GM23248 (cell line): ENCODE measurements at places on chromosomes 7 and 10.
A peak's percentile ranks its signal among the peaks of the same experiment; 100 is the strongest.

DNA sequence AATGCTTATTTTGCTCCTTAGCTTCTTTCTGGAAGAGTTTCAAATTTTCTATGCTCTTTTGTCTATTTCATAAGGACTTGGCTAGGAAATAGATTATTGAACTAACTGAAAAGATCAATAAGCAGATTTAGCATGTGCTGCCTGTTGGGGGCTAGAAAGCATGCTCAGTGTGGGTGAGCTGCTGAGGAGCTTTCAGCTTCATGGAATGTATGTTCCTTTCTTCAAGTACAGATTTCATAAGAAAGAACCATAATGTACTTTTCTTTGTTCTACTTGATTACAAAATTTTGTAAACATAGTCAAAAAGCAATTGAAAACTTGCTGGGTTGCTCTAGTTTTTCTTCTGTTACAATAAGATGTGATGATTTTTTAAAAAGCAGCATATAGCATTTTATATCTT is 73.8 kb downstream of the TAF3 start:
- no peak for DNase-seq

GRCh38 chr7:127587663-127588018 is 570 bp upstream of the ARF5 start:
- peak; percentile 51 for DNase-seq

DNA sequence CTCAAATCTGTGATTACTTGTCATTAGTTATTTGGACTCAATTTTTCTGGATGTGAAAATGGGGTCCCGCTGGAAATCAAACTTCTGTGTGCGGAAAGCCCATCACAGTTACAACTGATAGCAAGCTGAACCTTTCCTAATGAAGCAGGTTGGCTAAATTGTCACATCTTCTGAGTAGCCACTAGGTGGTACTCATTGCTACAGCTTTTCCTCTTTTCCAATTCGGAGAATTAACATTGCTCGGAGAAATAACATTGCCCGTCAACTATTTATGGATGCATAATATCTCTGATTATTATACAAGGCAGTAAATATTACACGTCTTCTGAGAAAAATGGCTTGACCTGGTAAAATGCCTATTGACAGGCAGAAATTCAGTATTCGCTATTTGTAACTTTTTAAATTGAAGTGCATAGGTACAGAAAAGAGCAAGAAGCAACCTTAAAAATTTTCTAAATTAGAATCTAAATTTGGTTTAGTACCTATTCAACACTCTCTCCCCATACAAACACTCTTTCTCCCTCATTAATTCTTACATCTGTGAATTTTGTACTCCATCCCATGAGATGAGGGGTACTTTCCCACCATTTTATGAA is 17.3 kb upstream of the BLOC1S2 start:
- DNase-seq: peak; percentile 70

GRCh38 chr7:153518201-153518984 is 533.8 kb upstream of the DPP6 start:
- no peak for DNase-seq

GRCh38 chr10:125783957-125784356 is 8.3 kb upstream of the MMP21 start:
- DNase-seq: no peak

DNA sequence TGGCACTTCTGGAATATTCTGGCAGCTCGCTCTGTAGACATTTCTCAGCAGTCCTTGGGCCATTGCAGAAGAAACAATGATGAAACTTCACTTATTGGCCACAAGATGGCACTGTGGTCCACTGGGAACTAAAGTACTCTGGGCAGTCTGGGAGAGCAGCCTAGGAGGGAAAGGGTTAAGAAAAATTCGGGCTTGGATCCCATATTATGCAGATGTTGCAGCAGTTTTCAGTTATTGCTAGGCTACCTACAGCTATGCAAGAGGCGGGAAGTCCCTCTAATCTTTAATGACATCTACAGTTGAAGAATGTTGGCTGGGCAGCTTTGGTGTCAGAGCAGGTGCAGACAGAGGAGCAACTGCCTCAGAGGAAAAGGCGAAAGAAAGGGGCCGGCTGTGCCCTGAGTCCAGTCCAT is 201.7 kb upstream of the PRSS58 start:
- DNase-seq: peak; percentile 73

DNA sequence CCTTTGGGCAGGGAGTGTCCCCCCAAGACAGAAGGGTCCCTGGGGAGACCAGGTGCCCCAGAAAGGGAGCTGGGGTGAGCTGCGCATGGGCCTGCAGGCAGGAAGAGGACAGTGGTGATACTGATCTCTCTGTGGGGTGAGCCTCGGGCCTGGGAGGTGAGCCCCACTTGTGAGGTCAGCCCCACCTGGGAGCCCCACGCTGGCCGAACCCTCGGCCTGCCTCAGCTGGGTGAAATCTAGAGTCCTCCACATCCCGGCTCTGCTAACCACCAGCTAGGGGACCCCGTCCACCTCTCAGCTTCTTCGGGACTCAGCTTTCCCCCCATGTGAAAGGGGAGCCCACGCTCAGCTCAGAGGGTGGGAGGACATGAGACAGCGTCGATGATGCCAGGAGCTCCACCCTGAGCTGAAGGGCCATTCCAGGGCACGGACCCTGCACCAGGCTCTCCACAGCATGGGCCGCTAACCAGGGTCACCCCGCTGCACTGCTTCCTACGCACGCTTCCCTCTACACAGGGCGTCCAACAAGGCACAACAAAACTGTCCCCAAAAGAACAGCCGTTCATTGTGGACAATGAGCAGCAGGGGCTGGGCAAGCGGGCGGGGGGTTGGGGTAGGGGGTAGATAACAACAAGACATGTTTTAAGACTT is 48.7 kb downstream of the CAMK2B start:
- DNase-seq: no peak

GRCh38 chr10:112039823-112040222 is 143.7 kb downstream of the GPAM start:
- no peak for DNase-seq

GRCh38 chr7:46072722-46073121 is 151.7 kb upstream of the IGFBP3 start:
- peak; percentile 22 for DNase-seq

DNA sequence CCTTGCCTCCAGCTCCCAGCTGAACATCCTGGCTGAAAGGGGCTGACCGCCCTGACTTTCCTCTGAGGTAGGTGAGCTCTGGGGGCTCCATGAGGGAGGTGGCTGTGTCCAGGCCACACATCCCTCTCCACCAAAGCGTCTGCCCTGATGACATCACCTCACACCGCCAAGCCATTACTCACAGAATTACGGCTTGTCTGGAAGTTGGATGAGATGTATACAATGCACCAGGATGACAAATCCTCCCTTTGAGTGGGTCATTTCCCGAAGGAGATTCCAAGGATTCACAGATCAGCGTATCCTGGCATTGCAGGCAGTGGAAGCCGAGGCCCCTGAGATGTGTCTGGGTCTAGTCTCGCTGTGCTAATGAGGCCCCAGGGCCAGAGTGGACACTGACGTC is 15.1 kb upstream of the RET start:
- peak; percentile 38 for DNase-seq

DNA sequence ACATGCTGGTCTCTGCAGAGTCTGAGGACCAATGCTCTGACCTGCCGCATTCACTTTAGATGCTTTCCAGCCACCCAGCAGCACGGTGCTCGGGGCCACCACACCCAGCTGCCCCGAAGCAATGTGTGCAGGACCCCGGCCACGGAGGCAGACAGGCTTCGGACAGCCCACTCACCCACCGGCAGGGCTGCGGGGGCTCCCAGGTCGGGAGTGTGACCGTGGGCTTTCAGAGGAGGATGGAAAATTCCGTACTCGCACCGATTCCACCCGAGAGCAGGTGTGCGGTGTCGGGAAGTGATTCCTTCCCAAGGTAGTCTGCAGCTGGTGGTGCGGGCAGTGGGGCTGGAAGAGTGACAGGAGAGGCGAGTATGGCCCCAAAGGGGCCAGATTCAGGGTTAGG is 190.9 kb downstream of the DNAJB6 start:
- DNase-seq: no peak

DNA sequence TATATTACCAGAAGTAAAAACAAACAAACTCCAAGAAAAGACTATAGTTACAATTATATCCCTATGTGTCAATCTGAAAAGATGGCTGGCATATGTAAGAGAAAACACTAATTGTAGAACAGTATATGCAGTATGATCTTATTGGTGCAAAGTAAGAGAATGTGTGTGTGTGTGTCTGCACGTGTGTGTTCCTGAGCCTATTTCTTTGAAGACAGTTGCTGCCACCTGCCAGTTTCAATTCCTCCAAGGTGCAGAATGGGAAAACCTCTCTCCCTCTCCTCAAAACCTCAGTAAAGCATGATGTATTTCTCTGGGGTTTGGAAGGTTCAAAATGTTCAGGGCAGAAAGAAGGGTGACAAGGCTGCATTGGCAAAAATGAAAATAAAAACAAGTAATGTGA is 8.8 kb upstream of the SFTPA1 start:
- DNase-seq: no peak

DNA sequence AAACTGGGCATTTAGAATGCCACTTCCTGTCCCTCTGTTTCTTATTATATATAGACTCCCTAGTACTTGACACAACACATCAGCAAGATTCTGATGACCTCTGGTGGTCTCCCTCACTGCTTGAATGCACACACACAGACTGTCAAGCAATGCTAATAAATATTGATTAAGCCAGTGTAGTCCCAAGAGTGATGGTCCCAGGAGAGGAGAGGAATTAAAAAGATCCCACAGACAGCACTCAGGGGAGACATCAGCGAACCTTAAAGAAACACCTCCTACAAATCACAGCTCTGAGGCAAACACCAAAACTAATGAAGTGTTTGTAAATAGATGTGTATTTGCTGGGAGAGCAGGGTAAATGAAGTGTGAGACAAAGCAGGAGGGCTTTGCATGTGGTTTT is 1291.2 kb downstream of the XPNPEP1 start:
- no peak for DNase-seq

DNA sequence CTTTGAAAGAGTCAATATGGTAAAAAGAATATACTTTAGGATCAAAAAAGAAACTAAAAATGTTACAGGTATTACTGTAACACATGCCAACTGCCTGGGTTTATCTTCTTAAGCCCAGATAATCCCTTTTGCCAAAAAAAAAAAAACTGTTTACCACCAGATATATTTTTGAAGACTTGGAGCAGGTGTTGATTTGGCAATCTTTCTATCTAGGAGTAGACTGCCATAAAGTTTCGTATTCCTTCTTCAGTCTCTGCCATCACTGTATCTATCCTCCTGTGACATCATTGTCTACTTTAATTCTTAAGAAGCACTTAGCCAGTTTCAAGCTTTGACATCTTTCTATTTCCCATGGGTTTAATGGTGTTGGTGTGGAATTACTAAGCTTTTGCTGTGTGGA is 161.0 kb downstream of the ST7 start:
- no peak for DNase-seq

- DNase-seq: peak; percentile 67
Observed at GRCh38 chr10:97024168-97025073, 161.3 kb downstream of the SLIT1 start.

DNA sequence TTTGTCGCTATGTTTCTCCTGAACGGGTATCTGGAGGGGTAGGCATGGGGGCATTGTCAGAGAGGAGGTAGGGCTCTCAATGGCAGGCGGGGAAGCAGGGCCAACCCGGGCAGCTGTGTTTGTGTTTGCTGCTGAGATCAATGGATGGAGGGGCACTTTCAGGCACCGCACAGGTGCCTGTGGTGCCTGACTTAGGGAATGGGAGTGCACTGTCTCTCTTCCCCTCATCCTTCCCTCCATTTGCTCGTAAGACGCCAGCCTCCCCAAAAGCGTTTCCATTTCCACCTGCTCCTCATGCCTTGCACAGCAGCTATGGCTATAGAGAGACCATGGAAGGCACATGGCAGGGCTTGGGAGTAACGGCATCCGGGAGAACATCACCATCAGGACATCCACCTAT is 615.9 kb upstream of the FOXK1 start:
- no peak for DNase-seq

- peak; percentile 17 for DNase-seq
Observed at GRCh38 chr7:22433710-22434460, 66.1 kb downstream of the STEAP1B start.

DNA sequence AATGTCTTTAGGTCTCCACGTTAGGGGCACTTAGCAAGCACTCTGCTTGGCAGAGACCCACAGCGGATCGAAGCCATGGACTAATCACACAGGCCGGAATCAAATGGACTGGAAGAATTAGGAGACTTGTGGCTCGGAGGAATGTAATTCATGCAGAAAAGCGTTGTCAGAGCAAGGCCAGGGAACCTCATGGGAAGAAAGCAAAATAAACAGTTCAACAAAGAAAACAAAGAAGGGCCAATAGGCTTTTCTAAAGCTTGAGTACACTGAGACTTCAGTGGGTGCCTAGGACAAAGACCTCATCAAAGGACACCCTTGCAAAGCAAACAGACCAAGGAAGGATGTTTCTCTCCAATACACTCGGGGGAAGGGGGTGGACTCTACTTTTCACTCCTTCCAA is 171.1 kb downstream of the GLI3 start:
- no peak for DNase-seq

DNA sequence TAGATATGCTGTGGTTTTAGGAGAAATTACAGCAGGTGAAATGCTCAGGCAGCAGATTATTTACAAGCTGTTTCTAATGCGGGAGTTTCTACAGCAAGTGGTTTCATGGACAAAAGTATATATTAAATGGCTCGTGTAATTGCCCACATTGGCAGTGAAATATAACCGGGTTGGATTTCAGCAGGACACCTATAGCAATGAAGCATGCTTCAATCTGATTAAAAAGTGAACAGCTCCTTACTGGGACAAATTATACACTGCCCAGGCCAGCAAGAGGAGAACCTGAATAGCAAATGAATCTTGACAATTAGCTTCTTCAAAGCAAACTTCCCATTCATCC is 35.2 kb upstream of the LYZL1 start:
- DNase-seq: no peak

GRCh38 chr7:127581716-127582115 is 3.7 kb downstream of the GCC1 start:
- peak; percentile 44 for DNase-seq

DNA sequence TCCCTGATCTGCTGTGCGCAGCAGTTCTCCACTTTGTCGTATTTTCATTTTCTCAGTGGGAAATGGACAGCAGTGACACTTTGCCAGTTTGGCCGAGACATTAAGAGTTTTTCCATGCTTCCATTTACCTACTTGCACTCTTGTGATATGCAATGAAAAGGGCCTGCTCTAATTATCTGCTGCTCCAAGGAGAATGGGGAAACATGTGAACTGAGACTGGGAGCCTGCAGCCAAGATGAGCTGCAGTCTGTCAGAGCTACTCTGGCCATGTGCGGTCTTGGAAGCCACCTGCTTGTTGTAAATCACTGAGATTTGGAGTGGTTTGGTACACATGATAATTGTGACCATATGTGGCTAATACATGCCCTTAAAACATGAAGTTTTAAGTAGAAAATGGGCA is 586.6 kb upstream of the POT1 start:
- DNase-seq: no peak
